ENCODE measurements at places on chromosomes 7 and 10.

DNA sequence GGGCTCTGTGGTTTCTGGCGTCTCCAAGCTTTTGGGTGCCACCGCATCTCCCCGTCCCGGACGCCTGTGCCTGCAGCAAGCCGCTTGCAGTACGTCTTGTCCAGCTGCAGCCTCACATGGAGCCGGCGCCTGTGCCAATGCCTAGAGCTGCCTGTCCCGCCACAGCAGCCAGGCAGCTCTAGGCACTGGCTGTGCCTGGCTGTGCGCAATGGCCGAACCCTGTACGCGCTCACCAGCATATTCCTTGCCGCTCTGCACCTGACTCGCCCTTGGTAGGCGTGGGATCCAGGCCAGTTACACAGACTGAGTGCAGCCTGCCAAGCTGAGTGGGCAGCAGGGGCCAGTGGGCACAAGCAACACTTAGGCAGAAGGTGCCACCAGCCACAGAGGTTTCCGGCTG, 381.2 kb upstream of the SORCS1 start:
- DNase-seq: no peak

- DNase-seq: no peak
Measured at GRCh38 chr7:99404235-99404976, 4.0 kb downstream of the PDAP1 start.

GRCh38 chr7:30281263-30281662, 3.1 kb upstream of the ZNRF2 start:
- DNase-seq: no peak

DNA sequence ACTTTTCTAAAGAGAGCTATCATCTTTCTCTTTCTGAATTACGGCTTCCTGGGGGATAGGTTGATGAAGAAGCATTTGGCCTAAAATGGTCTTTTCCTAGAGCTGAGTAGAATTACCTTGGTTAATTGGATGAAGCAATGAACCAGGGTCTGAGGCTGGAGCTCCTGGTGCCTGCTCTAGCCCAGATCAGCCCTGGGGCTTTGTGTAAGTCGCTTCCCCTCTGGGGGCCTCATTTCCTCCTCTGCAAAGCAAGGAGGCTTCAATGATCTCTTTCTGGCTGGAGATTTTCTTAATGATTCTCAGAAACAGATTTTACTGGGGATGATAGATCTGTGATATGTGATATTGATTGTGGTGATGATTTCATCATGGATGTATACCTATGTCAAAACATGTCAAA, 3.5 kb upstream of the CPA2 start:
- no peak for DNase-seq

GRCh38 chr7:66604198-66604597, 24.5 kb upstream of the KCTD7 start:
- DNase-seq: no peak
